ENCODE measurements at places on chromosomes 11 and 22.

GRCh38 chr11:32226480-32226879 is 135.6 kb downstream of the RCN1 start:
- no peak for DNase-seq

DNA sequence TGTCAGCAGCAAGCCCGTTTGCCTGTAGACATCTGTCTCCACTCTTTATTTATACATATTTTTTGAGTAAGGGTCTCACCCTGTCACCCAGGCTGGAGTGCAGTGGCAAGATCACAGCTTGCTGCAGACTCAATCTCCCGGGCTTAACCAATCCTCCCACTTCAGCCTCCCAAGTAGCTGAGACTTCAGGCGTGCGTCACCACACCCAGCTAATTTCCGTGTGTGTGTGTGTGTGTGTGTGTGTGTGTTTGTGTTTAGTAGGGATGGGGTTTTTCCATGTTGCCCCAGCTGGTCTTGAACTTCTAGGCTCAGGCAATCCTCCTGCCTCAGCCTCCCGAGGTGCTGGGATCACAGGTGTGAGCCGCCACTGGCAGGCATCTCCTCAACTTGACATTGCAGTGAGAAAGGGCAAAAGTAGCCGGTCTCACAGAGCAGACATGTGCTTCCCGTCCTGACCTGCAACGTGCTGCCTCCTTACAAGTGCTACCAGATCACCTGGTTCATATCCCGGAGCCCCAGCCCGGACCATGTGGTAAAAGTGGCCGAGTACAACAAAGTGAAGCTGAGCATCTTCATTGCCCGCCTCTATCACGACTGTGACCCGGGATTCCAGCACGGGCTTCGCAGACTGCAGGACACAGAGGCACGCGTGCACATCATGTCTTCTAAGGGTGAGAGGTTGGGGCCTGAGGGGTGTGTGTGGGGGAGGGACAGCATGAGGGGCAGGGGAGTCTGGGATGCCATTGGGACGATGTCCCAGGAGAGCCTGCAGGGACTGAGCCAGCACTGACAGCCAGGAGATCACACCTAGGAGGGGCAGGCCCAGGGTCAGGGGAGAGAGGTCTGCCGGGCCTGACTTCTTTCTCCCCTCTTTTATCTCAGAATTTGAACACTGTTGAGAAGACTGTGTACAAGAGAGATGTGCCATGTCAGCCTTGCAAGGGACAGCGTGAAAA is 5.6 kb upstream of the APOBEC3H start:
- DNase-seq = no peak

DNA sequence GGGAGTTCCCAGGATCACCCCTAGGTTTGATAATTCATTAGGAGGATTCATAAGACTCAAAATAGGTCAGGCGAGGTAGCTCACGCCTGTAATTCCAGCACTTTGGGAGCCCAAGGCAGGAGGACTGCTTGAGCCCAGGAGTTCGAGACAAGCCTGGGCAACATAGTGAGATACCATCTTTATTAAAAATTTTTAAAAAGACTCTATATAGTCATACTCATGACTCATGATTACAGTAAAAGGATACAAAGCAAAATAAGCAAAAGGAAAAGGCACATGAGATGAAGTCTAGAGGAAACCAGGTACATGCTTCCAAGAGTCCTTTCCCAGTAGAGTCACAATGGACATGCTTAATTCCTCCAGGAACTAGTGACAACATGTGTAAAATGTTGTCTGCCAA is 13.9 kb upstream of the PTS start:
- peak; percentile 64 for DNase-seq

DNA sequence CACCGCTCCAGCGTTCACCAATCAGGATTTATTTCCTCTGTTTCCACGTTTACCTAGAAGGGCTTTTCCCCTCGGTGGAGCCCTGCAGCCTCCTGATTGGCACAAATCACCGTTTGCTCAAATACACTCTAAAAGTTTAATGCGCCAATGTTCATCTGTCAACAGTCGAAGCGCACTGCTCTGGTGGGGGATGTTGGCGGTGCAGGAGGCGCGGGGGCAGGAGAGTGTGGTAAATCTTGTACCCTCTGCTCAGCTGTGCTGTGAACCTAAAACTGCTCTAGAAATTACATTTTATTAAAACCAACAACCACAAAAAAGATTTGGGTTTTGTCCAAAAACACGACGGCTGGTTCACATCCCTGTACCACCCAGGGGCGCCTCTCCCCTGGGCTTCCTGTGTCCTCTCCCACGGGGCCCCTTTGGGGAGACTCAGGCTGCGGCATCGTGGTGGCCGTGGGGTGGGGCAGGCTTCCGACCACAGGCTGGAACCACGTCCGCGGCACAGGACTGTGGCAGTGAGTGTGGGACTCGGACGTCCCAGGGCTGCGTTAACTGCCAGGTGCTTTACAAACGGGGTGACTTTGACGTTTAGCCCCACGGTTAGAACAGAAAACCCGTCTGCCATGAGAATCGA is 13.5 kb downstream of the TTLL8 start:
- DNase-seq = no peak

- DNase-seq = no peak
These were observed 154.3 kb downstream of the ADAMTS15 start for GRCh38 chr11:130602641-130603334.

DNA sequence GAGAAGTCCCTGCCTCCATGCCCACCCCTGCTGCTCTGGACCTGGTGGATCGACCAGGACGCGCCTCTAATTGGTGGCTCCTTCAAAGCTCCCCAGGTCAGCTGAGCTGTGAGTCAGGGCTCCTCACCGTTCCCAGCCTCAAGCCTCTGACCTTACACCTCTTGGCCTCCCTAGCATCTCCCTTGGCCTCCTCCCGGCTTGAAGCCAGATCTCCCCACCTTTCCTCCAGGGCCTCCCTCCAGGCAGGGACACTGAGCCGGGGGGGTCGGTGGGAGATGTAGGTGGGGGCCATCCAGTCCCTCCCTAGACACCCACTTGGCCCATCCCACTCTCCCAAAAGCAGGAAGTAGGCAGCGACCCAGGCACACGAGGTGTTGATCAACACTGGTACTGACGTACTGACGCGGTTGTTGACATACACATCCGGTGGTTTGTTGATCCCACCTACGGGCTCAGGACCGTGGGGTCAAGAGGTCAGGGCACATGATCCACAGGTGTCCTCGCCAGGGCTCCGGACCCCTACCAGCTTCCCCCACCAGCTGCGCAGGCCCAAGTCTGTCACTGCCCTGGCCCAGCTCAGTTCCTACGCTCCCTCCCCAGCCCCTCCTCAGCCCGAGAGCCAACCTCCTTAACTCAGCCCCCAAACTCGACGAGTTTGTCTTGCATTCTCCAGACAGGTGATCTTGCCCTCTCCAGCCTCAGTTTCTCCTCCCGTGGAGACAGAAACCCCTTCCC is 802 bp downstream of the ATG2A start:
- DNase-seq = peak; percentile 48

DNA sequence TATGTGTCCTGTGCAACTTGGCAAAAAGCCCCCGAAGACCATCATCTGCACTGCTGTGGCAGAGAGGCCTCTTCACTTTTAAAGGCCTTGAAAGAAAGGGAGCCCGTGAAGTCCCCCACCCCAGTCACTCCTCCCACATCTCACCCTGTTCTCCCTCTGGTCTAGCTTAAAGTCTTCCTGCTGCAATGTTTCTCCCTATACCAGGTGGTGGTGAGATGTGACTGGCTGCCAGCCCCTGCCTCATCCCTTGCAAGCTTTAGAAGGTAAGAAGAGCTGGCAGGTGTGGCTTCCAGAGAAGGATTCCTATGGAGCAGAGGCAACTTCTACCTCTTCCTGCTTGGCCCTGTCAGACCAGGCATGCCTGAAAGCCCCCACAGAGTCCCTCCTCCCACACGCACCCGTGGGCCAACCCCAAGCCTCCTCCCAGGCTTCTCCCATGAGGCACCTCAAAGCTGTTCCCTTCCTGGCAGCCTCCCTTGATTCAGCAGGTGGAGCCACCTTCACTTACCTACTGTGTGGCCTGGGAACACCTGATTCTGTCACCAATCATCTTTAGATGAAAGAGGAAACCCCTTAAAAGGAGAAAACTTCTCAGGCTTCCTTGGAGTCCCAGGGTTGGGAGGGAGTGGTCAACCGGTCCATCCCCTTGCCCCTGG is 4.0 kb upstream of the TRIM29 start:
- no peak for DNase-seq

DNA sequence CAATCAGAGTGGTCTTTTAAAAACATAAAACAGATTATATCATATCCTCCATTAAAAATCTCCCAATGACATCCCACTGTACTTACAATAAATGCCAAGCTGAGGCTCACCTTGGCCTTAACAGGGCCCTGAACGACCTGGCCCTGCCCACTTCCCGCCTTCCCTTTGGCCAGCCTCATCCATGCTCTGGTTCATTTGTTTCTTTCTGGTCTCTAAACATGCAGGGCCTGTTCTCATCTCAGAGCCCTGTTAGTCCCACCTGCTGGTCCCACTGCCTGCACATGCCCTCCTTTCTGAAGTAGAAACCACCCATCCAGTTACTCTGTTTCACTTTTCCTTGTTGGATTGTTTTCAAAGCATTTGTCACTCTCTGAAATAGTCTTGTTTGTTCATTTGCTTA is 227.4 kb downstream of the INSC start:
- no peak for DNase-seq

Data from mammary epithelial cell (primary cell).